IMR-90 (cell line): ENCODE measurements at places on chromosomes 16 and 17. TPM values are rescaled to one million over a fixed set of nuclear protein-coding genes. Genes with fewer than 3 reads are reported as not detected.

CLTC gene
- total RNA-seq = 576 and 641 TPM in 2 replicates

COX11 gene
- 29.4 and 43.6 TPM in 2 replicates for total RNA-seq

CHST5 gene
- total RNA-seq = not detected in 2 replicates

MED13 gene
- 51.1 and 67.2 TPM in 2 replicates for total RNA-seq

KRT28 gene
- total RNA-seq = not detected in 2 replicates

KRT32 gene
- total RNA-seq = not detected in 2 replicates

CD300E gene
- total RNA-seq = not detected in 2 replicates

GPR142 gene
- not detected in 2 replicates for total RNA-seq

CCDC154 gene
- total RNA-seq = under 0.01 TPM in 1 of 2 replicates, not detected in the other

AOC3 gene
- under 0.01 TPM in 1 of 2 replicates, not detected in the other for total RNA-seq

MTHFSD gene
- 7.8 and 8.2 TPM in 2 replicates for total RNA-seq

FSCN2 gene
- 0.18 and 0.28 TPM in 2 replicates for total RNA-seq

HOXB1 gene
- not detected in 2 replicates for total RNA-seq

MAPT gene
- under 0.01 and 0.18 TPM in 2 replicates for total RNA-seq
